Kidney capillary endothelial cell (primary cell): ENCODE measurements at places on chromosomes 12 and 14.

DNA sequence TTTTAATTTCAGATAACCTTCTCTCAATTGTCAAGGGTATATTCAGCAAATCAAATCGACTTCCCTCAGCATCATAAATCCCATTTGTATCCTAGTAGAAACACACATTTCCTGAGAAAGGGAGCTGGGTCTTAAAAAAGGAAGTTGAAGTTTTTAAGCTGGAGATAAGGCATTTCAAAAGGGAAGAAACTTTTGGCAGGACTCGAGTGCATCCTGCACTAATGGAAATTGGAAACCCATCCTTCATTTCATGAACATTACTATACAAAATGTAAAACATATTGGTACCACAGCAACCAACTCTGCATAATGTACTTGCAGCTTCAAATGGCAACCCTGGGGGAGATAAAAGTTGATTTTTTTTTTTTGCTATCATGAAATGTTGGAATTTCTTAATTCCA lies 23.7 kb upstream of the TMCC3 start:
- no peak for DNase-seq

DNA sequence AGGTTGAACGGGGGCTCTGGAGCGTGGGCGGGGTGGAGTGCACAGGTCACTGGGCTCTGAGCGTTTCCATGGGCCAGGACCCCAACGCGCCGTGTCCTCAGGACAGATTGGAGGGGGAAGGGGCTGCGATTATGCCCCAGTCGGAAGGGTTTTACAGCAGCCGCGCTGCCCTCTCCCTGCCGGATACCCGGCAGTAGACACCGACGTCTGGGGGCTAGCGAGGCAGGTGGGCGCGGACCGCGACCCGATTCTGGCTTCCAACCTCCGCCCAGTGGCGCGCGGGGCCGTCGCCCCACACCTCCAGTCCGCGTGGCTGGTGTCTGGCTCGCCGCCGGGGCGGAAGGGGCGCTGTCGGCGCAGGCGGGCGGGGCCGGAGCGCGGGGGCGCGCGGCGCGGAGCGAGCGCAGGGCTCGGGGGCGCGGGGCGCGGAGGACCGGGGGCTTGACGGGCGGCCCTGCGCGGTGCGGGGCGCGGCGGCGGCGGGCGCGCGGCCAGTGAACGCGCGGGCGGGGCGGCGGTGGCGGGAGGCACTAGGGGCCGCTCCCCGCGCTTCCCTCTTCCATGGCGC lies 2.4 kb upstream of the KIF26A start:
- no peak for DNase-seq

GRCh38 chr14:59330455-59330854 lies 134.7 kb downstream of the GPR135 start:
- DNase-seq, result no peak

- DNase-seq, result no peak
Observed at GRCh38 chr14:43141636-43142191, 1365.4 kb downstream of the FSCB start.

DNA sequence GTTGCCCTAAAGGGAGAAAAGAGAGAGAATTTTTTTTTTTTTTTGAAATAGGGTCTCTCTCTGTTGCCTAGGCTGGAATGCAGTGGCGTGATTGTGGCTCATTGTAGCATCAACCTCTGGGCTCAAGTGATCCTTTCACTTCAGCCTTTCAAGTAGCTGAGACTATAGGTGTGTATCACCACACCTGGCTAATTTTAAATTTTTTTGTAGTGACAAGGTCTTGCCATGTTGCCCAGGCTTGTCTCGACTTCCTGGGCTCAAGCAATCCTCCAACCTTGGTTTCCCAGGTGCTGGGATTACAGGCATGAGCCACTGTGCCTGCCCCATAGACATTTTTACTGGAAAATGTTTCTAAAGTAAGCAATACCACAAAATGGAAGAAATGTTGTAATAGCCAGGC lies 36.8 kb downstream of the YARS2 start:
- no peak for DNase-seq

DNA sequence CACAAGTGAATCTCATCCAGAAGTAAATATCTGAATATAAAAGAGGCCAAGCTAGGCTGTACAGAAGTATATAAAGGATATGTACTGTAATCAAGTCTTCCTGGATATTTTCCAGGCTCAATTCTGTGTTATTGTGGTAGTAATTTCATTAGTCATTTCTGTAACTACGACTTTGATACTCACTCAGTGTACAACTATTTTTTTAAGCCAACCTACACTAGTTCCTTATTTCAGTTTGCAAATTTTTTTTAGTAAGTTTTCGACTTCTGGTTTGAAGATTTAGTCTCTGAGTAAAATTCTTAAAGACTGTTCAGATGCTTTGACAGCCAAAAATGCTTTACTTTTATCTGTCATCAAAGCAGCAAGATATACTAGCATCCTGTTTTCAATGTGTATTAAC lies 130.8 kb downstream of the CAPZA3 start:
- no peak for DNase-seq

DNA sequence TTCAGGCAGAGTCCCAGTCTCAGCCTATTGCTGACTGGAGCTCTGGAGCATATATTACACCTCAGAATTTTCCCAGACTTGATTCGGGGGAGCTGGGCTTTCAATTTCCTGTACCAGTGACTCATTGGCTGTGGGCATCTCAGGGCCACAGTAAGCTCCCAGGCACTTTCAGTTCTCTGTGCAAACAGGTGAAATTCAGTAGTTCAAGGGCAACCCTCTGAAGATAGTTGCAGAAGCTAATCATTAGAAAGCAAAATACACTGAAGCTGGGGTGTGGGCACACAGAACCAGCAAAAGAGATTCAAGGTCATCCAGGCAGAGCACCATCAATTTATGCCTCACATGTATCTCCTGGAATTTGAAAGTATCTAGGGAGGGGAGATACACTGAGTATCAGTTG lies 8.1 kb upstream of the NIN start:
- DNase-seq, result no peak
